ENCODE measurements at places on chromosomes 13 and 19. TPM values are rescaled to one million over a fixed set of nuclear protein-coding genes. Genes with fewer than 3 reads are reported as not detected.

Gene PPP6R1
- 226 TPM for total RNA-seq

Gene ZNF582
- total RNA-seq: 2.1 TPM

Gene PRTN3
- total RNA-seq: not detected

Gene ATXN8OS
- not detected for total RNA-seq

Gene PKN1
- 171 TPM for total RNA-seq

Gene ZNF43
- total RNA-seq: 23.4 TPM

Gene ERCC1
- 68.0 TPM for total RNA-seq

Gene COX6B2
- total RNA-seq: not detected

Gene LMTK3
- total RNA-seq: 3.0 TPM

Gene SYT5
- total RNA-seq: not detected

Gene ZNF793
- 3.4 TPM for total RNA-seq

Gene ZNF329
- total RNA-seq: 7.0 TPM

Gene ZNF562
- total RNA-seq: 47.6 TPM

Gene MBD3L3
- not detected for total RNA-seq

Gene SOX1
- not detected for total RNA-seq

Gene ADPRHL1
- total RNA-seq: 0.57 TPM

Gene SH2D3A
- total RNA-seq: 18.1 TPM

Gene C1QTNF9B
- not detected for total RNA-seq

Gene CD70
- 41.2 TPM for total RNA-seq

Gene CBY2
- not detected for total RNA-seq

Gene MED4
- 55.4 TPM for total RNA-seq

Gene APLP1
- total RNA-seq: 1.7 TPM

All from activated CD8-positive, alpha-beta memory T cell treated with anti-CD3 and anti-CD28 coated beads for 36 hours (primary cell).